ENCODE measurements at places on chromosomes 13 and 19.

GRCh38 chr19:29105629-29106292 lies 107.2 kb downstream of the UQCRFS1 start:
- no peak for DNase-seq

- no peak for DNase-seq
Measured at GRCh38 chr13:45332036-45332830, 8.8 kb downstream of the TPT1 start.

GRCh38 chr13:46058268-46058667 lies 5.7 kb upstream of the ZC3H13 start:
- no peak for DNase-seq

- DNase-seq = no peak
Measured at GRCh38 chr13:91513790-91514189, 115.4 kb downstream of the GPC5 start.

- no peak for DNase-seq
Measured at GRCh38 chr19:35442091-35442490, 6.0 kb upstream of the FFAR2 start.

GRCh38 chr13:99086267-99087097 lies 108.6 kb upstream of the DOCK9 start:
- DNase-seq = peak; percentile 41

- no peak for DNase-seq
Measured at GRCh38 chr13:44136696-44137268, 236.8 kb upstream of the SERP2 start.

- no peak for DNase-seq
Measured at GRCh38 chr13:105251293-105251692, 1284.2 kb downstream of the EFNB2 start.

- DNase-seq = peak; percentile 89
Measured at GRCh38 chr19:17390665-17391370, 3.2 kb downstream of the CCDC194 start.

DNA sequence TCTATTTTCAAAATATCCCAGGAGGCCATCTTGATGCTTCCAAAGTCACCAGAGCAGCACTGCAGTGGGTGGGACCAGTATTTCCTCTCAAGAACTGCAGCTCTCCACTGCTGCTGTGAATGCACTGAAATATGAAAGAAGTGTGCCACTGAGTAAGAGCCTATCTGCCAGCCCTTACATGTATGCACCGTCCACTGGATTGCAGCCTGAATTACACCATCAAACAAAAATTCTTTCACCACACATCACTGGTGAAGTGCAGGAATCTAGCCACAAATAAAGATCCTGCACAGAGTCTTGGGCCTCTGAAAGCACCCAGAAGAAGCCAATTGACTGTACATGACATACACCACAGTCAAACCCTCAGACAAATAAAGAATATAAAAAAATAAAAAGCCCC lies 249.0 kb downstream of the LHFPL6 start:
- DNase-seq = no peak

- no peak for DNase-seq
Measured at GRCh38 chr13:103192511-103193135, 126.4 kb upstream of the SLC10A2 start.

DNA sequence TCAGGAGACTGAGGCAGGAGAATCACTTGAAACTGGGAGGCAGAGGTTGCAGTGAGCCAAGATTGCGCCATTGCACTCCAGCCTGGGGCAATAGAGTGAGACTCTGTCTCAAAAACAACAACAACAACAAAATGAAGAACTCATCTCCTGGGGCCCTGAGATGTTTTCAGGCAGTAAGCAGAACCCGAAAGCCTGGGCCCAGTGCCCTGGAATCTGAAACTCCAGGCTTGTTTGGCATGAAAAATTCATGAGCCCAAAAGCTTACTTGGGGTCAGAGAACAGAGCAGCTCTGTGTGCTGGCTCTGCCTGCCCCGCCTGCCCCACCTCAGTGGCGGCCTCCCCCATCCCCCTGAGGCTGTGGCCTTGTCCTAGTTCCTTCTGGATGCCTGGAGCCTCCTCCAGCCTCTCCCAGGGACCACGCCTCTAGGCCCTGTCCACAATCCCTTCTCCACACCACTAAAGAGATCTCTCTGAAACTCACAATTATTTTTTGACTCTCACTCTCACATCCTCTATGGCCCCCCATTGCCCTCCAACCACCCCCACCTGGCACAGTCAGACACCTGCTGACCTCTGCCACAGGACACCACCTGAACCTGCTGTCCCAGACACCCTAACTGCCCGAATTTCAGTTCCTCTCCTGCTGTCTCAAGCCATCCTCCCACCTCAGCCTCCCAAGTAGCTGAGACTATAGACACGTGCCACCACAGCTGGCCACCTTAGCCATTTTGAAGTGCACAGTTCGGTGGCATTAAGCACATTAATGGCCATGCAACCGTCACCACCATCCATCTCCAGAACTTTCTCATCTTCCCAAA lies 6.9 kb upstream of the AP1M2 start:
- DNase-seq = no peak

- no peak for DNase-seq
Measured at GRCh38 chr19:57075801-57076492, 43.8 kb upstream of the USP29 start.

- no peak for DNase-seq
Measured at GRCh38 chr13:110524541-110525257, 36.8 kb downstream of the RAB20 start.

All from neural crest cell (in vitro differentiated cells).